Stimulated activated CD8-positive, alpha-beta memory T cell treated with anti-CD3 and anti-CD28 coated beads, Interleukin-4, amount 100 ng/mL, for 1 hour (primary cell): ENCODE measurements at places on chromosomes 3 and 15.

DNA sequence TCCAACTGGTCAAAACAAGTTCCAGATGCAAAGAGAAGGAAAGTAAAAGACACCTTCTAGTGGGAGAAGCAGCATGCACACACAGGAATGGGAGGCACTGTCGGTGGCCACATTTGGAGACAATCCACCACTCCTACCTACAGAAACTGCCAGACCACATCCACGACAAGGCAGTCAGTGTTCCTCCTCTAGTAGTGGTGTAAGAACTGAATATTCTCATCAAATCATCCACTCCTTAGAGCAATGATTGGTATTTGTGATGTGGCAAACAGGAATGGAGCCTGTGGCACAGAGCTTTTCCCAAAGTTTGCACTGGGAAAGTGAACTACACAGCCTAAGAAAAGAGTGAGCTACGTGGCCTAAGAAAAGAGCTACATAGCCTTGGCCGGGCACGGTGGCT lies 5.1 kb upstream of the SPINT1 start:
- DNase-seq = no peak

DNA sequence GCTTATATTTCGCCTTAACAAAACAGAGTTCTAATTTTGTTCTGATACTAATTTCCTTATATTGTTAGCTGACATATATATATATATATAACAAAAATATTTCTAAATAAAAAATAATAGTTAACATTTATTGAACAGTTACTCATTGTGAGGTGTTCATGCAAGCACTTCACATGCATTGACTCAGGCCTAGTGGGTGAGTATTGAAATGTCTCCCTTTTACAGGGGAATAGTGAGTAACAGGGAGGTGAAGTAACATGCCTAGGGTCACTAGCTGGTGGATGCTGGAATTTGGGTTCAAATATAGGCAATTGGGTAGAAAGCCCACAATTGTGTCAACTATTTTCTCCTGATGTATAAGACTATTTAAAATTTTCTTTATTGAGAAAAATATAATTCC lies 102.6 kb upstream of the ZPLD1 start:
- DNase-seq = no peak

GRCh38 chr15:68640791-68641331 lies 62.1 kb downstream of the CORO2B start:
- no peak for DNase-seq

GRCh38 chr3:124351430-124352148 lies 359.7 kb upstream of the ROPN1 start:
- DNase-seq = no peak

- no peak for DNase-seq
Measured at GRCh38 chr3:176906046-176906905, 291.0 kb downstream of the TBL1XR1 start.

GRCh38 chr3:150097588-150097890 lies 126.8 kb upstream of the PFN2 start:
- DNase-seq = no peak

GRCh38 chr3:143538061-143538460 lies 310.2 kb downstream of the SLC9A9 start:
- no peak for DNase-seq

DNA sequence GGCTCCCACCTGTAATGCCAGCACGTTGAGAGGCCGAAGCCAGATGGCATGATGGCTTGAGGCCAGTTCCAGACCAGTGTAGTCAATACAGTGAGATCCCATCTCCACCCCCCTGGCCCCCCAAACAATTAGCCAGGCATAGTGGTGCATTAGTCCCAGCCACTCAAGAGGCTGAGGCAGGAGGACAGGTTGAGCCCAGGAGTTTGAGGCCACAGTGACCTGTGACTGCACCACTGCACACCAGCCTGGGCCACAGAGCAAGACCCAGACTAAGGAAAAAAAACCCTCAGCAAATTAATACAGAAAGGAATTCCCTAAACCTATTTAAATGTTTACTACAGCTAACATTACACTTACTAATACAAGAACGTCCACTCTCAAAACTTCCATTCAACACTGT lies 424.6 kb downstream of the SHQ1 start:
- DNase-seq = no peak

GRCh38 chr3:110293660-110294059 lies 778.0 kb upstream of the NECTIN3 start:
- DNase-seq = no peak
